ENCODE measurements at places on chromosomes 7 and 10. TPM values are rescaled to one million over a fixed set of nuclear protein-coding genes. Genes with fewer than 3 reads are reported as not detected.

DNA sequence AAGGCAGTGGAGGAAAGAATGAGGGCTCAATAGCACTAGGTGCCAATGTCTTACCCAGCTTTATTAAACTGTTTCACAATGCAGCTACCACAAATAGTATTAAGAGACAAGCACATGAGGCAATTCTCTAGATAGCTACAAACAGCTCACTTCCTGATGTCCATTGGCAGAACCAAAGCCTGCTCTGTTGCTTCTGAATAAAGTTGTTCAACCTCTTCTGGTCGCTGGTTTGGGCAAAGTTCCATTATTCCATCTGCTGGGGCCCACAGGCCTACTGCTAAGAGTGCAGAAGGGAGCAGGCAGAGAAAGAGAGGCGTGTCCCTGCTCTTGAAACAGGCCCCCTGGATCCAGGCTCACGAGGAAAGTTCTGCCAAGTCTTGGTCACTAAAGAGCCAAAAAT lies 173.9 kb downstream of the ZNF438 start:
- H3K4me3 ChIP-seq = no peak overlapping the region
- H3K36me3 ChIP-seq = no peaks in the 10 kb centered on the region
- H3K27ac ChIP-seq = no peak overlapping the region
- no peak for DNase-seq

- H3K4me3 ChIP-seq = no peak overlapping the region
- no peak for DNase-seq
- H3K27ac ChIP-seq = no peak overlapping the region
- no peaks in the 10 kb centered on the region for H3K27me3 ChIP-seq
- H3K4me1 ChIP-seq = no peaks in the 10 kb centered on the region
- no peaks in the 10 kb centered on the region for H3K36me3 ChIP-seq
Observed at GRCh38 chr10:530717-531116, 158.8 kb downstream of the DIP2C start.

ATRNL1 gene
- total RNA-seq = not detected

MSS51 gene
- 3.1 TPM for total RNA-seq

- no peak overlapping the region for H3K4me3 ChIP-seq
- no peaks in the 10 kb centered on the region for H3K36me3 ChIP-seq
- DNase-seq = no peak
- H3K4me1 ChIP-seq = no peaks in the 10 kb centered on the region
- no peak overlapping the region for H3K27ac ChIP-seq
Observed at GRCh38 chr7:134520130-134520529, 7.2 kb upstream of the AKR1B10 start.

DNA sequence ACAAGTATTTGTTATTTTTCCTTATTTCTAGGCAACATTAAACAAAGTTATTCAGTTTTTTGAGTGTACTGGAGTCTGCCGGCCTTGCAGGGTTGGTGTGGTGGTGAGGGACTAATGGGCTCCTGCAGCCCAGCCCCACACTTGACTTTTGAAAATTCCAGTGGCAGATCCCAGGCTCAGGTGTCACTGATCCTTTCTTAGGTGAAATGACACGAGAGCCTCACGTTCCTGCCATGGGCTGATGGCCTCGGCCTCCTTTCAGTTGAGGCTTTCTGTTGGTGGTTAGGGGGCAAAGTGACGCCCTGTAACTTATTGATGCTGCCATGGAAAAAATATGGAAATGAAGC lies 117.9 kb downstream of the NKX6-2 start:
- H3K27me3 ChIP-seq = no peaks in the 10 kb centered on the region
- no peak overlapping the region for H3K4me3 ChIP-seq
- H3K27ac ChIP-seq = no peak overlapping the region
- DNase-seq = no peak
- no peaks in the 10 kb centered on the region for H3K36me3 ChIP-seq

GRCh38 chr10:12414278-12414989 lies 65.1 kb downstream of the CAMK1D start:
- peaks cover 30% of the 10 kb centered on the region for H3K4me1 ChIP-seq
- no peak overlapping the region for H3K4me3 ChIP-seq
- H3K36me3 ChIP-seq = peaks cover 8% of the 10 kb centered on the region

- H3K27ac ChIP-seq = no peak overlapping the region
- no peak for DNase-seq
- peaks cover 70% of the 10 kb centered on the region for H3K4me1 ChIP-seq
- H3K4me3 ChIP-seq = no peak overlapping the region
- no peaks in the 10 kb centered on the region for H3K27me3 ChIP-seq
Observed at GRCh38 chr10:119505588-119506315, 36.8 kb downstream of the RGS10 start.

GRCh38 chr7:29815181-29816105 lies 9.1 kb downstream of the WIPF3 start:
- H3K4me1 ChIP-seq = no peaks in the 10 kb centered on the region
- H3K36me3 ChIP-seq = no peaks in the 10 kb centered on the region
- no peak overlapping the region for H3K4me3 ChIP-seq
- H3K27me3 ChIP-seq = peaks cover 37% of the 10 kb centered on the region
- no peak overlapping the region for H3K27ac ChIP-seq

DNA sequence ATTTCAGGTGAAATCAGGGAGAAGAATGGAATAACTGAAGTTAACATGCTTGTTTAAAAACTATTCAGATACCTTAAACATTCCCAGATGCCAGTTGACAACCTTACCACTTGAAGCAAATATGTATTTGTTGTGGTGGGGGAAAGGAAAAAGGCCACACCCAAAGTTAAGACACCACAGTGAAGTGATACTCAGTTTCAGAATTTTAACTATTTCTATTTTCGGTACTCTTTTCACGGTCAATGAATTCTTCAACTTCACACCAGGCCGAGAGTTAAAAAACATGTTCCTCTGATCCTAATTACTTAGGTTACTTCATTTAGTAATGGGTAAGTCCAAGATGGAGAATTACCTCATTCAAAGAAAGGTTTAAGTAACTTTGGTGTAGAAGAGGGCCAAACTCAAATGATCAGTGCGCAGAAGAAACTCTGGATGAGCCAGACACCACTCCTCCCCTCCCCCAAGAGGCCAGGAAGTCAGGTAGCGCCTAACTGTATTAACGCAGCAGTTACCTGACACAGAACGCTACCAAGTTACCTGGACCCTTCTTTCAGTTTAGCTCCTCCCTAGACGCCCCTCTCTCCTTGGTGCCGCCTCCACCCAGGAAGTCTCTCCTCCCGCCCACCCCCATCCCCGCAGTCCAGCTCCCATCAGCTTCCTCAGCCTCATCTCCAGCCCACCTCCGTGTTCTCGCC lies 700 bp downstream of the MTPN start:
- peak overlapping the region; percentile 88 for H3K27ac ChIP-seq
- peak; percentile 11 for DNase-seq
- peaks cover 14% of the 10 kb centered on the region for H3K36me3 ChIP-seq
- H3K4me1 ChIP-seq = peaks cover 75% of the 10 kb centered on the region

DNA sequence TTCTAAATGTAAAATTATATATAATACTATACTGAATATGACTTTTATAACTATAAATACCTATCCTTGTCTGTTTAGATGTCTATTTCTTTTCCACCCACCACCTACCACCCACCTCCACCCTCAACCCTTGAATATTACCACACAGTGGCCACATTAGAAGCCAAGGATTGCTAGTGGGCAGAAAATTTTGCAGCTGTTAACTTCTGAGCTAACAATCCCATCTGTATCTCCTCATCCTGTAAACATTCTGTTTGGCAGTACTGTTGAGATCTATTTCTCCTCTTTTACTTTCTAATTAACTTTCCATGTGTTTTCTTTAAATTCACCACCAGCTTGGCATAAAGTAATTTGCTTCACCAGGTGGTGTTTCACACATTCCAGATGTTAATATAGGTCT lies 281.1 kb upstream of the BMPER start:
- no peak for DNase-seq
- no peak overlapping the region for H3K27ac ChIP-seq
- no peaks in the 10 kb centered on the region for H3K4me1 ChIP-seq
- no peaks in the 10 kb centered on the region for H3K36me3 ChIP-seq

PFKP gene
- 267 TPM for total RNA-seq

SLK gene
- total RNA-seq = 25.0 TPM

DNA sequence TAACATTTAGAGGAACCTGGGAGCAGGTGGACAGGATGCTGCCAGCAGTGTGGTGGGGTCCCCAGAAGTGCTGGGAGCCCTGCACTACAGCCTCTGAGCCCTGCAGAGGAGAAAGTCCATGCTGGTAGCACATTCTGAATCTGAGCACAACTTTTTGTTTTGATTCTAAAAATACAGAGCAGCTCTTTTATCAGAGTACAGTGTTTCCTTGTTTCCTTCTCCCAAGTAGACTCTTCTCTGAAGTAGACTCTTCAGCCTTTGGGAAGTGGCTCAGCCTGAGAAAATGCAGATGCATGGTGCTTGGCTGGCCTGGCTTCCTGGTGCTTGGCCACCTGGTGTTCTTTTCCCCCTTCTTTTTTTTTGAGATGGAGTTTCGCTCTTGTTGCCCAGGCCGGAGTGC lies 9.1 kb downstream of the ADCY1 start:
- DNase-seq = no peak
- H3K27ac ChIP-seq = no peak overlapping the region

FUOM gene
- total RNA-seq = 51.8 TPM

DNA sequence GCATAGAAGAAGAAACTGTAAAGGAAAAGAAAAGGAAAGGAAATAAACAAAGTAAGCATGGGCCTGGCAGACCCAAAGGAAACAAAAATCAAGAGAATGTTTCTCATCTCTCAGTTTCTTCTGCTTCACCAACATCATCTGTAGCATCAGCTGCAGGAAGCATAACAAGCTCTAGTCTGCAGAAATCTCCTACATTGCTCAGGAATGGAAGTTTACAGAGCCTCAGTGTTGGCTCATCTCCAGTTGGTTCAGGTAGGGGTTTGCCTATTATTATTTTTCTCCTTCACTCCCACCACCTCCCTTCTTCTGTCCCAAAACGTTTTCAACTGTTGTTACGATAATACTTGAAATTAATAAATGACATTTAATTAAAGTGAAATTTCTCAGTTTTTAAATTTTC lies 139.6 kb downstream of the MLLT10 start:
- peaks cover 10% of the 10 kb centered on the region for H3K4me1 ChIP-seq
- DNase-seq = no peak
- no peak overlapping the region for H3K27ac ChIP-seq
- H3K4me3 ChIP-seq = no peak overlapping the region
- no peaks in the 10 kb centered on the region for H3K27me3 ChIP-seq
- H3K36me3 ChIP-seq = peaks cover 12% of the 10 kb centered on the region

- no peak overlapping the region for H3K27ac ChIP-seq
- DNase-seq = no peak
- peaks cover 5% of the 10 kb centered on the region for H3K27me3 ChIP-seq
Observed at GRCh38 chr10:79392506-79393176, 45.4 kb downstream of the PPIF start.

DNA sequence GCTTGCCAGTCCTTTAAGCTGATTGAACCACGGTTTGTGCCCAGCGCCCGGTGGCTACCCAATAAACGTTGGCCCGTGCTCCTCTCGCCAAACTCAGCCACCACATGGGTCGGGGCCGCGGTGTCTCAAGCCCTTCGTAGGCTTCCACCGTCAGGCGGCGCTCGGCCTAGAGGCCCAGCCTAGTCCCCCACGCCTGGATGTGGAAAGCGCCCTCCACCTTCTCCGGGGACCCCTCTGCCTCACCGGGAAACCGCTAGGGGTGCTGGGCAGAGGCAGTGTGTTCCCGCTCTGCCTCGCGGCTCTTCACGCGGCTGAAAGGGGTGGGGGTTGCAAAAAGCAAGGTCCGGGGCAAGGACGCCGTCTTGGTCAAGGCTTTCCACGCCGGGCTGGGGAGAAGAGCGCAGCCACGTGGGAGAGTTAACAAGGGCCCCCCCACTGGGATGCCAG lies 29.8 kb downstream of the LEP start:
- H3K36me3 ChIP-seq = no peaks in the 10 kb centered on the region
- no peak overlapping the region for H3K4me3 ChIP-seq
- peaks cover 29% of the 10 kb centered on the region for H3K27me3 ChIP-seq
- no peaks in the 10 kb centered on the region for H3K4me1 ChIP-seq
- H3K27ac ChIP-seq = no peak overlapping the region

DNA sequence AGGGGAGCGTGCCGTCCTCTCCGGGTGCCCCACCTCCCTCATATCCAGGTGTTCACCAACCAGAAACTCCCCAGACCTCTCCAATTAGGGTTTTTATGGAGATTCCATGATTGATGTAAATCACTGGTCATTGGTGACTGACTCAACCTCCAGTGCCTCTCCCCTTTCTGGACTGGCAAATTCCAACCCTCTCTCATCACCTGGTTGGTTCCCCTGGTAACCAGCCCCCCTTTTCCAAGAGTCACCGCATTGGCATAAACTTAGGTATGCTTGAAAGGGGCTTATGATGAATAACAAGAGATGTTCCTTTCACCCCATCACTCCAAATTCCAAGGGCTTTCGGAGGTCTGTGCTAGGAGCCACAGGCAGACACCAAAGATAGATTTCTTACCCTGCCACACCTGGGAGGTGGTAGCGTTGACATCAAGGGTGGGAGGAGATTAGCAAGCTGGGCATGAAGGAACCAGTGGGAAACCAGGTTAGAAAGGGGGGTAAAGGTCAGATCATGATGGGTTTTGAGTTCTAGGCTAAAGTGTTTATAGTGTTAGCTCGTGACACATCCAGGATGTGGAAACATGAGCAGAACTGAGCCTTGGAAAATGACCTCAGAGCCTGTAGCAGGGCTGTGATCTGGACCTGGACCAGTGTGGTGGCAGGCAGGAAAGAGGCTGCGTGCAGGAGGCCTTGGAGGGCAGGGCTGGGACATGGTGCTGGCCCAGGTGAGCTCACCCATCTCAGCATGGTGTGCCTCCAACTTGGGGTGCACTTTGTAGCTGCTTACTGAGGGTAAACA lies 45.1 kb downstream of the CAMK1D start:
- no peaks in the 10 kb centered on the region for H3K4me1 ChIP-seq
- no peaks in the 10 kb centered on the region for H3K36me3 ChIP-seq
- H3K4me3 ChIP-seq = no peak overlapping the region
- DNase-seq = no peak
- peaks cover 10% of the 10 kb centered on the region for H3K27me3 ChIP-seq

GRCh38 chr10:20343036-20343435 lies 526.8 kb downstream of the PLXDC2 start:
- H3K36me3 ChIP-seq = no peaks in the 10 kb centered on the region
- no peaks in the 10 kb centered on the region for H3K4me1 ChIP-seq
- no peak for DNase-seq

OGDH gene
- 105 TPM for total RNA-seq

DNA sequence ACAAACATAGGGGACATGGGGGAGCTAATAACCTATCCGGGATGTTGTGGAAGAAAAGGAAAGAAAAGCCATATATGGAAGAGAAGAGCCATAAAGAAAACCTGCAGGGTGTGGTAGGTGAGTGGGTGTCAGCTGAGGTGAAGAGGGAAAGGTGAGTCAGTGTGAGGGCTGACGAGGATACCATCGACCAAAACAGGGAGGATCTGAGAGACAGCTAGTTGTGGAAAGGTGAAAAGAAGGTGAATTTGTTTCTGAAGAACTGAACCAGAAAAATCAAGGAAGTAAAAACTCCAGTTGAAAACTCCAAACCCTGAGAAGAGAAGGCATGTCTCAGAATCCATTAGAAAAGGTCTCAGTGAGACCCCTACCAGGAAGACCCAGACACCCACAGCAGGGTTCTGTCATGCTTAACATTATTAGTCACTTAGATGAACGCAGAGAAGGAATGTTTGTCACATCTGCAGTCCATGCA lies 4.1 kb downstream of the BLNK start:
- DNase-seq = no peak
- H3K27ac ChIP-seq = no peak overlapping the region
- H3K27me3 ChIP-seq = peaks cover 13% of the 10 kb centered on the region
- no peaks in the 10 kb centered on the region for H3K36me3 ChIP-seq
- H3K4me1 ChIP-seq = no peaks in the 10 kb centered on the region

UFSP1 gene
- 5.5 TPM for total RNA-seq

GRCh38 chr10:110190170-110190569 lies 17.2 kb upstream of the MXI1 start:
- H3K36me3 ChIP-seq = peaks cover 4% of the 10 kb centered on the region
- no peak overlapping the region for H3K27ac ChIP-seq
- H3K4me3 ChIP-seq = no peak overlapping the region
- no peak for DNase-seq
- H3K4me1 ChIP-seq = peaks cover 13% of the 10 kb centered on the region

MYL10 gene
- total RNA-seq = not detected

PTF1A gene
- not detected for total RNA-seq
